Chondrocyte (in vitro differentiated cells): ENCODE measurements at places on chromosomes 7 and 10. TPM values are rescaled to one million over a fixed set of nuclear protein-coding genes. Genes with fewer than 3 reads are reported as not detected.

DNA sequence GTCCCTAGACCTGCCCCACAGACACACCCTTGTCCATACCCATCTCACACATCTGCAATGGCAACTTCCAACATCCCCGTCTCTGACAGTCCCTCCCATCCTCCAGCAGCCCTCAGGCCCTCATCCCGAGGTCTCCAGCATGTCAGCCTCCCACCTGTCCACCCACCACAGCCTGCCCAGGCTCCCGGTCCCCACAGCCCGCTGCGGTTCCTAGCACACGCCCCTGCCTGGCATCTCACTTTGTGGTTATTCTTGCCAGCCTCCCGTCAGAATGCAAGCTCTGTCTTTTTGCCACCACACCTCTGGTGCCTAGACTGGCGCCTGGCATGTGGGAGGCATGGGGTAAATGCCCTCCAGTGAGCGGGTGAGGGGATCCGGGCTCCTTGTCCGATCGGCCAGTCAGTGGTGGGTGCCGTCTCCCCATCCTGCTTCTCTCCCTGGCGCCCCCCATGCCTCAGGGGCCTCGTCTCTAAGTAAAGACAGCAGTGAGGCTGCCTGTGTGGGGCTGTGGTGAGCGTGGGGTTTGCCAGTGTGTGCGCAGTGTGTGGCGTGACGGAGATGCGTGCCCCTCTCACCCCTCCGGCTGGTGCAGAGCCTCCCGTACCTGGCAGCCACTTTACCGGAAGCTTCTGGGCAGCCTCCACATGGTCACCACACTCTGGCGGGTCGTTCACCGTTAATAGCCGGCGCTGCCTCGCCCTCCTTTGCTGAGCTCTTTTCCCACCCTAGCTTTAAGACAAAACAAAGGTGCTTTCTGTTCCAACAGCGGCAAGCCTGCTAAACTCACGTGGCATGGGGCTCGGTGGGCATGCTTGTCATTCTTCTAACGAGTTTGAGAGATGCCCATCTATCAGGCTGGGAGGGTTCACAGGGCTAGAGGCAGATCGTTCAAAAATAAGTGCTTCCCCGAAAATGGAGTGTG, 28.5 kb upstream of the TTYH3 start:
- no peak for DNase-seq

Gene C10orf67
- total RNA-seq: not detected in 3 replicates

DNA sequence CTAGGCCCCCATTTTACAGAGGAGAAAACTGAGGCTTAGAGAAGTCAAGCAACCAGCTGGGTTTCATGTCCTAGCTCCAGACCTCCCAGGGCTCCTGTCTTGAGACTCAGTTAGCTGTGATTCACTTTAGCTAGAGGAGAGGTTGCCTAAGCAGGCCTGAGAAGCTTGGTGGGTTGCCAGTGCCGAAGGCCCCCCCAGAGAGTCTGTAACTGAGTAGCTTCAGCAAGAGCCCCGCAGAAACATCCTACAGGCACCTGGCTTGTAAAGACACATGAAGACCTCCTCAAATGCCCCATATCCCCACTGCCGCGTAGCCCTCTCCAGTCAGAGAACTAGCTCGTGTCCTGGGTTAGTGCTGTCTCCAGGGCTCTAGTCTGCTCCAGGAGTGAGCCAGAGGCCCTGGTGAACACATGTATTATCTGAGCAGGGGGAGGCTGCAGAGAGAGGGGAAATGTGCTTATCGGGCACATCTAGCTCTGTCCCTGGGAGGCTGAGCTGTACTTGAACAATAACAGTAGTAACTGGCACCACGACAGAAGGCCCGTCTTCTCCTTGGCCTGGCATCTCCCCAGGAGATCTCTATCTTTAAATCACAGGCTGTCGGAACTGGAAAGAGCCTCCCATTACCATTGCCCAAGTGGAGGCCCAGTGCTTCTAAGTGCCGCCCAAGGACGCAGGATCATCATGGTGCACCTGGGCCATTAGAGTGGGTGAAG, 28.9 kb downstream of the UNC5B start:
- peak; percentile 59 for DNase-seq

Gene LRRC17
- 23.9 to 34.5 TPM (median 32.0 TPM) in 3 replicates for total RNA-seq

DNA sequence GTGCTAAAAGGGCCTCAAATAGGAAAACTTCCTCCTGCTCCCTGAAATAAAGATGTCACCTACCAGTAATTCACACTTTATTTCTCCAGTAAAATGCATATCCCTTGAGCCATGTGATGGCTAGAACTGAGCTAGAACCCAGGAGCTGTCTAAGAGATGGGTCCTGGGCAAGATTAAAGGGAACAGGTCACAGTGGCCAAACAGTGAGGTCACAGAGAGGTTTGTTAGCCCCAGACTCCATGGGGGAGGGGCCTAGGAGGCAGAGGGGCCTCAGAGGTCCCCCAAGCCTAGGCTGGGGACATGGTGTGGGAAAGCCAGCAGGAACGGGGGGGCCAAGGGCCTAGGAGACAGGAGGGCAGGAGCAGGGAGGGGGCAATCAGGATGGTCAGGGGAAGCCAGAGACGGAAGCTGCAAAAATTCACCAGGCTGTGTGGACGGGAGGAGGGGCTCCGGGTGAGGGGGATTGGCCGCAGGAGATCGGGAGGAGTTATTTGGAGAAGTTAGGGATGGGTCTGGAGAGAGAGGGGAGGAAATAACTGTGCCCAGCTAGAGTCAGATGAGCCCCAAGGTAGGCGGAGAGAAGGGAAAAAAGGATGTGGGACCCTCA, 3.3 kb downstream of the FBXO24 start:
- no peak for DNase-seq

GRCh38 chr10:81179805-81180452, 642.2 kb downstream of the SH2D4B start:
- DNase-seq: no peak

DNA sequence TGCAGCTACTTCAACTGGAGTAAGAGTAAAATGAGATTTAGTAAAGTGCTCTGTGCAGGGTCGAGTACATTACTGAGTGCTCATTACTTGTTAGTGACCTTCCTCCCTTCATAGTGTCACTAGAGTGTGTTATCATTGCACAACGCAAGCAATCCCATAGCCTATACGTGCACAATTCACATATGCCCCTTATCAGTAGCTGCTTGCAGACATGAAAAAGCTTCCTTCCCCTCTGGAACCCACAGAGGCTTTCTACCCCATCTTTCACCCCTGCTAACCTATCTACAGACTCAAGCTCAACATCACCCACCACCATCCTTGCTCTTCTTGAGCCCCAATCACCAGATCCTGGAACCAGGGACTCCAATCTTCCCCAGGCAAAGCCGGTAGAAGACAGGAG, 59.3 kb downstream of the C7orf25 start:
- no peak for DNase-seq

Gene POM121L12
- total RNA-seq: not detected in 3 replicates

Gene POR
- 53.8 to 62.2 TPM (median 55.6 TPM) in 3 replicates for total RNA-seq

Gene SEMA3D
- total RNA-seq: 1.4 to 7.0 TPM (median 2.0 TPM) in 3 replicates

GRCh38 chr7:112103246-112103645, 103.0 kb downstream of the DOCK4 start:
- DNase-seq: no peak

Gene MPLKIP
- 48.4 to 70.0 TPM (median 50.2 TPM) in 3 replicates for total RNA-seq

DNA sequence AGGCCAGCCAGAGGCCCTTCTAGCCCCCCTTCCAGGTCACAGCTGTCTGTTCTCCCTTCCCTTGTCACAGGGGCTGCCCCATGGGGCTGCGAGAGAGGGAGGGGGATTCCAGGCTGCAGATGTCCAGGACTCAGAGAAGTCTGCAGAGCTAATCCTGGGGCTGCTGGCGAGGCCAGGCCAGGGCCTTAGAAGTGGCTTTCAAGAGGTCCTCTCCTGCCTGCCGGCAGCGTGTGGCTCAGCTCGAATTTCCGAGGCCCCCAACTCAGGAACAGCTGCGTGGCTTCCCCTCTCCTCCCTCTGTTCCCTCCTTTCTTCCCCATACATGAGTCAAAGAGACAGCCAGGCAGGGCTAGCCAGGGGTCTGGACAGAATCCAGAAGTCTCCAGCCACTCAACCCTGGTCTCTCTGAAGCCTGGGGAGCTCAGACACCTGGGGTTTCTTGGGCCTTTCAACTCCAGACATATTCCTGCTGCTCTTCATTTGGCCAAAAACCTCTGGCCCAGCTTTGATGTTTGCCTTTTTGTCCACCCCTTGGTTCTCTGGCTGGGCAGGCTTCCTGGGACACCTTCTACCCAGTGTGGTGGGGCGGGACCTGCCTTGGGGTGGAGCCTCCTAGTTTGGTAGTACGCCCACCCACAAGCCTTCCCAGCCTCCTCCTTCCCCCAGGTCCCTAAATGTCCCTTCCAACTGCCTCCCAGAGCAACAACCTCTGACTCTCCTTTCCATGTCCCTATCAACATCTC, 21.8 kb upstream of the EIF5AL1 start:
- DNase-seq: no peak

DNA sequence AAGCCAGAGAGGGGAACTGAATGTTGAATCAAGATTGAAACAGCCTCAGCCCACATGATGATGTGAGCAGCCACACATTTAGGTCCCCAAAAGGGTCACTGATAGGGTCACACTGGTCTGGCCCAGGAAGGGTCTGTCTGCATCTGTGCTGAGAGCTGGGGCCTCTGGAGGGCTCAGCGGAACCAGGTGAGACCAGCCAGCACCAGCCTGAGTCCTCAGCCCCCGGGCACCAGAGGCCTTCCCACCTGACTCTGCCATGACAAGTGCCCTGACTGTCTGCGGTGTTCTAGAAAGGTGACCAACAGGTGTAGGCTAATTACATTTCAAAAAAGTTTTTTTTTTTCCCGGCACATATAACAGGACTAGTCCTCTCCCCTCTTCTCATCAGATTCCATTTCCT, 76.2 kb downstream of the WDR11 start:
- no peak for DNase-seq

Gene ANXA8
- 0.27 to 0.77 TPM in 2 of 3 replicates, not detected in the other for total RNA-seq

Gene PCLO
- 1.3 to 2.2 TPM (median 1.5 TPM) in 3 replicates for total RNA-seq

DNA sequence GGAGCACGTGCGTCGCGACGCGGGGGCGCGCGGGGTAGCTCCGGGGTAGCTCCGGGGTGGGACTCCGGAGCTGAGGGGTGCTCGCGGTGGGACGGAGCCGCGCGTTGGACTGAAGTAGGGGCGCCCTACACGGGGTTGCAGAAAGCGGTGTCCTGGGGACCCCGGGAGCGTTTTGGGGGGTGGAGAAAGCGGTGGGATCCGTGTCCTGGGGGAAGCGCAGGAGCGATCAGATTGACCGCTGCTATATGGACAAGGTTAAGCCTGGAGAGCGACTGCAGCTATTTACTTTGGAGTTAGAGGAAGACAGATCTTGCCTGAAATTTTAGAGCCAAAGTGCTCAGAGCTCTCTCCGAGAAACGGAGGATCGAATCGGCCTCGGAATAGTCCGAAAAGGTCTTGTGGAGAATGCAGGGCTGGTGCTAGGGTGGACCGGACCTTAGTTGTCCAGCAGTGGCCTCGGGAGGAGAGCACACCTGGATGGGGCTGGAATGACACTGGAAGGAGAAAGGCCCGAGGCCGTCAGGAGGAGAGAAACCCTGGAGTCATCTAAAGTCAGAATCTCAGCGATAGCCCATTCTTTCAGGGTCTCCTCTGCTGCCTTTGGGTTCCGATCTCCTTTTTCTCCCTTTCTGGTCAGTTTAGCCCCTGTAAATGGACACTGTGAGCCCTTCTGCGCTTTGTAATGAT, 564 bp downstream of the PDSS1 start:
- no peak for DNase-seq

Gene ACBD7
- 0.51 to 2.2 TPM (median 1.1 TPM) in 3 replicates for total RNA-seq

Gene NRCAM
- total RNA-seq: 7.8 to 40.0 TPM (median 9.5 TPM) in 3 replicates

- DNase-seq: no peak
Observed at GRCh38 chr7:111438369-111439289, 123.7 kb downstream of the IMMP2L start.

- no peak for DNase-seq
Observed at GRCh38 chr7:119994928-119995327, 278.0 kb upstream of the KCND2 start.

DNA sequence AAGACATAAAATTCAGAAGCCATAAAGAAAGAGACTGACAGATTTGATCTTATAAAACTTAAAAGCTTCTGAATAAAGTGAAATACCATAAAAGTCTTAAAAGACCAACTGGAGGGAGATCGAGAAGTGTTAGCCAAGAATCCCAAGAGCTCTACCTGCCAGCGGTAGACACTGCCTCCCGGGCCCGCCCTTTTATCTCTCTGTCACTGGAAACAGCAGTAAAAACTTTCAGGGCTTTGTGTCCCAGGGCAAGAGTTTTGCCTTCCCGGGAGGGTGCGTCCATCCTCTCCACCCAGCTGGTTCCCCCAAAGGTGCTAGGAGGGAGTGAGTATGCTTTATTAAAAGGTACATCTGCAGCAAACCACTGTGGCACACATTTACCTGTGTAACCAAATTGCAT, 5.8 kb downstream of the PLA2G12B start:
- no peak for DNase-seq

DNA sequence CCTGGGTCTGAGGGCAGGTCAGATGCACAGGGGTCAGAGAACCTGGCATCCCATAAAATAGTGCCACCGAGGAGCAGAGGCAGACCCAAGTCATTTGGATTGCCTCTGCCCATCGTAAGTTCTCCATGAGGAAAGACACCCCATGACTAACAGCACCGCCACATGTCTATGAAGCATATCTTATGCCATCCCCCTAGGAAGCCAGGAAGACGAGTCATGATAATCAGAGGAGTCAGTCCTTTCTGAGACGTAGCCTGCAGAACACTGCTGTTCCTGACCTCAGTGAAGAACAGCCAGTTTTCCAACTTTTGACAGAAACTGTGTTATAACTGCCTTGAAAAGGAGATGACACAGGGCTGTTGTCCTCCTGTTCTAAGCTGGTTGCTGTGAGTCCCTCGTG, 51.2 kb downstream of the INSYN2A start:
- DNase-seq: no peak

DNA sequence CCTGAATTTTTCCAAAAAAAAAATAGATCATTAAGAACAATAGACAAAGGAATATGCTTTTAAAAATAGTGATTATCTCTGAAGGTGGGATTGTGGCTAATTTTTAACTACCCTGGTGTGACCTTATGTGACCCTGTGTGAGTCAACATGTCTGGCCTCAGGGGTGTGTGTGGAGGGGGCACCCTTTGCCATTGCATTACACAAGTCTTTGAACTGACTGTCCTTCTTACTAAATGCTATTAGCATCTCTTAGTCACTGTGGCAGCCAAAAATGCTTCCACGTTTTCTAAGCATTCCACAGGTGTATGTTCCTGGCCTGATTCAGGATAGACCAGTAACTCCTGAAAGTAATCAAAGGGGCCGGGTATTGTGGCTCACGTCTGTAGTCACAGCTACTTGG, 175.4 kb downstream of the MGMT start:
- DNase-seq: no peak

Gene RAPGEF5
- total RNA-seq: 0.53 to 2.2 TPM (median 1.9 TPM) in 3 replicates

Gene NRBF2
- total RNA-seq: 32.0 to 45.2 TPM (median 44.1 TPM) in 3 replicates

- DNase-seq: no peak
Observed at GRCh38 chr10:24969841-24970281, 17.5 kb upstream of the PRTFDC1 start.
